ENCODE measurements at places on chromosomes 3 and 15.

- DNase-seq: no peak
Measured at GRCh38 chr15:29477256-29477655, 207.6 kb upstream of the NSMCE3 start.

DNA sequence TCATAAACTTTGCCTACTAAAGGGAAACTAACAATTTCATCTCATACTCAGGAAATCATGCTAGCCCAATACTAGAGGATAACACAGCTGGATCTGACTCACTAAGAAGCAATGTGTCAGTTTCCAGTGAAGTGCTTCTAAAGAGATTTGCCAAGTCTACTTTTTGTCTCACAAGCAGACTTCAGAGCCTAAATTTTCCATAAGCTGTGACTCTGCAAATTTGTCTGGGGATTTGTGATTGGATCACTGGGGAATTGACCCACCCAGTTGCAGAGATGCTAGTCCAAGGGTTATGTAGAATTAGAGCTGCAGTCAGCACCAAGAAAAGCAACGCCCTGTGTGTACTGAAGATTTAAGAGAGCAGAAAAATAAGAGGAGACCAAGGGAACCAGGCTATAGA, 647.1 kb downstream of the NTRK3 start:
- no peak for DNase-seq

- no peak for DNase-seq
Measured at GRCh38 chr15:93985925-93986324, 245.4 kb upstream of the MCTP2 start.

- DNase-seq: no peak
Measured at GRCh38 chr3:13748276-13748879, 131.5 kb downstream of the WNT7A start.

- DNase-seq: no peak
Measured at GRCh38 chr15:65954289-65954741, 85.0 kb downstream of the RAB11A start.

GRCh38 chr3:157135671-157136396, 24.1 kb downstream of the CCNL1 start:
- DNase-seq: no peak

- DNase-seq: peak; percentile 74
Measured at GRCh38 chr3:191328962-191329653, at the start of gene CCDC50. Gene CCDC50 (plus strand): TSS chr3:191329394. CDS start chr3:191329675, 281 bp downstream.

Data from GM12891 (cell line).